NCI-H187 (cell line): ENCODE measurements at places on chromosomes 16 and 17.
A peak's percentile ranks its signal among the peaks of the same experiment; 100 is the strongest.

DNA sequence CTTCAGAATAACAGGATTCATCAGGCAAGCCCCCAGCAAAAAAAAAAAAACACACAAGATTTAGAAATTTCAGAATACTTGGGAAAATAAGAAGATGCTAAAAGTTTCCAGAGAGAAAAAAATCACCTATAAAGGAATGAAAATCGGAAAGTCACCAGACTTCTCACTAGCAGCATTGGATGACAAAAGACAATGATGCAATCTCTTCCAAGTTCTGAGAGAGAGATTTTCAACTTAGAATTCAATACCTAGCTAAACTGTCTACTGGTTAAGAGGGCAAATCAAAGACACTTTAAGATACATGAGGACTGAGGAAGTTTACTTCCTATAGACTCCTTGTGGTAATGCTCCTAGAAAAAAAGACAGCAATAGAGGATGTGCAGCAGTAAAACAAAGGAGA, 23.9 kb upstream of the TNS4 start:
- no peak for DNase-seq

- no peak for DNase-seq
Measured at GRCh38 chr16:26645614-26646013, 421.1 kb upstream of the C16orf82 start.

DNA sequence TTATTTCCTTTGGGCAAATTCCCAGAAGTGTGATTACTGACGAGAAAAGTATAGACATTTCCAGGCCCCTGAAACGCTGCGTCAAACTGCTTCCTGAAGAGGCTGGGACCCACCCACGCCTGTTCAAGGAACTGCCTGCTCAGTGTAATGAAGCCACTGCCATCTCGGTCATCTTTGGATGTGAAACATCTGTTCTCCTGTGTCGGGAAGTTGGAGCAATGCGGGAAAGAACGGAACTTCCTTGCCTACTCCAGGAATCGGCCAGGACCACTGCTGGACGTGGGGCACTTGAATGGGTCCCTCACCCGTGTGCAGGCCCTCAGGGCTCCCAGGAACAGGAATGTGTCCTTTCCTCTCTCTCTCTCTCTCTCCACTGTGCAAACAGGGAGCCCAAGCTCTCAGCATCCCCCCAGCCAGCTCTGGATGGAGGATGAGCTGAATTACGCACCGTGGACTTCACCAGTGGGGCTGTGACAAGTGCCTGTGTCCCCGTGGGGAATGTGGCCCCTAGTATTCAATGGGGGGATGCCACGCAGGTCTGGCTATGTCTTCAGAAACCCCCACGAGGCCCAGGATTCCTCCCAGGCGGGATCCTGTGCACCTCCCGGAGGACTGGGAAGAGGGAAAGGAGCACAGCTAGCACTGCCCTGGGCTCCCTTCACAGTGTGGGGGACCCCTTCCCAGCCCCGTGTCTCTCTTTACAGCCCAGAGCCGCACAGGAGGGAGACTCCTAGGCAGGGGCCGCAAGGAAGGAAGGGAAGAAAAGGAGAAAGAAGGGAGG, 18.3 kb upstream of the LITAF start:
- no peak for DNase-seq

DNA sequence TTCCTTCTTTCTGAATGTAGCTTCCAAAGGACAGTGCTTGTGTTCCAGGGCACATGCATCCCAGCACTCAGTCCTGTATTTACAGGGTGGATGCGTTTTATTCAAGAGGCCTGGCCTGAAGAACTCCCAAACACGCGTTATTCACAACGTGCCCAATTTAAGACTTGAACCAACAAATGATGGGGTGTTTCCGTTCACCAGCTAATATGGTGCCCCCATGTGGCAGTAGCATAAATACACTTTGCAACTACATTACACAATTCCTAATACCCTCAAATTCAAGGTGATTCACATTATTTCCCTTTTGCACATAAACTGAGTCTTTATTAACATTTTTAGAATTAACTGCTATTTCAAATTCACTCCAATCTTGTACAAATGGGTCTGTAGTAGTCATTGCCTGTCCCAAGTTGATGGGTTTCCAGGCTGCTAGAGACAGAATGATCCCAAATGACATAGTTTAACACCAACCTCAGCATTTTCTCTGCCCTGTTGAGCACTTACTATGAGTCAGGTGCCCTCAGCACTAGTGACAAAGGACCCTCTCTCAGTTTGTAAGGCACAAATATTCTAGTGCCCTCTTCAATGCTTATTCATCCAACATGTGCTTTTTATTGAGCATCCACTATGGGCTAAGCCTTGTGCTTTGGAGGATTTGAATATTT, 26.9 kb downstream of the HSD17B2 start:
- no peak for DNase-seq

GRCh38 chr17:66423056-66423955, 120.9 kb downstream of the PRKCA start:
- DNase-seq, result peak; percentile 24

DNA sequence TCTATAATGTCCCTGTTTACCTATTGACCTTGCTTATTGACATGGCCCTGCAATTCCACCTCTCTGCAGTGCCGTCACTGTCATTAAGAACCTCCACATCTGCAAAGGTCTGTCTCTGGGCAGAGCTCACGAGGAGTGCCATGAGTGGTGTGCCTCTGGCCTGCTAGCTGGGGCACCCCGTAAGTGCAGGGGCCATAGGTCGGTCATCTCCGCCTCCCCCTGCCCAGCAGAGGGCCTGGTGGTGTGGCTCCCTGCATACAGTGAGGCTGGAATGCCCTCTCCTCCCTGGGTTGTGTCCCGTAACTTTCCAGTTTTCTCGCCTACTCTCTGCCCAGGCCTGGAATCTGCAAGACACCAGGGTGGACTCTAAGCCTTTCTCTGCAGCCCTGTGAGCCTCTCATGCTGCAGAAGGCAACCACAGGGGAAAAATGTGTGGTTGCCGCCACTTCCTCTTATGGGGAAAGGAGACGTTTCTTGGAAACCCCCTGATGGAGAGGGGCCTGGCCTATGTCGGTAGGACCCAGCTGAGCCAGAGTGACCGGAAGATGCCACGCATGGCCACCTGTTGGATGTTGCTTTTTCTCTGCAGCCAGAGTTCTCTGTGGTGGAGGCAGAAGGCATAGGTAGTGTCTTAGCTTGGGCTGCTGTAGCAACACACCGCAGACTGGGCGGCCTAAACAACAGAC, 2.7 kb upstream of the SNX20 start:
- DNase-seq, result no peak

- DNase-seq, result peak; percentile 3
Measured at GRCh38 chr17:38584350-38584925, 21.3 kb downstream of the SRCIN1 start.

DNA sequence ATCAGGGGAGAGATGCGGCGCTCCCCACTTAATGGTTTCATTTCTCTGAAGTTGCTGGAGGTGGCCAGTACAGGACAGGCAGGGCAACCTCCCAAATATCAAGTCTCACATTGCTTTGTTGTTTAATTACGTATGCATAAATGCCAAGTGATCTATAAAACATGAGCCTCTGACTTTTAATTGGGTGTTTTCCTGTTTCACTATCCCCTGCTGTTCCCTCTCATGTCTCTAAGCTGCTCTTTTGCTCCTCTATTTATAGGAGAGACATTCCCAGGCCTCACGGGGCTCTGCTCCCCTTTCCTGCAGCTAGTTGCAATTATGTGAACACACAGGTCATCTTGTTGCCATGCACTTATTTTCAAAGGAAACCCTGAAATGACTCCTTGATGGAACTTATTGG, 1173.5 kb upstream of the GOT2 start:
- DNase-seq, result no peak

DNA sequence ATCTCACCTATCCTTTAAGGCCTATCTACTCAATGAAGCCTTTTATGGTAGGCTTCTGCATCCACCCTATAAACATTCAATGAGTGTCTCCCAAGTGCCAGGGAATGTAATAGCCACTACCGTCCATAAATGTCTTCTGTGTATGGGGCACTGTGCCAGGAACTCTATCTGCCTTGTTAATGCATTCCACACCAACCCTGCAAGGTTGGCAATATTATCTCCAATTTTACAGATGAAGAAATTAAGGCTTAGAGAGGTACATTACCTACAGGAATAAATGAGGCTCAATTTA, 20.0 kb downstream of the MAP3K14 start:
- no peak for DNase-seq

- no peak for DNase-seq
Measured at GRCh38 chr16:63890081-63890480, 1231.8 kb downstream of the CDH11 start.

GRCh38 chr17:7260651-7261378, 1.5 kb downstream of the CLDN7 start:
- DNase-seq, result no peak

GRCh38 chr17:73549841-73550430, 94.3 kb downstream of the SDK2 start:
- DNase-seq, result no peak

- no peak for DNase-seq
Measured at GRCh38 chr16:31250782-31251384, 8.9 kb upstream of the ITGAM start.

GRCh38 chr16:70258065-70258464, 6.3 kb upstream of the EXOSC6 start:
- DNase-seq, result no peak

DNA sequence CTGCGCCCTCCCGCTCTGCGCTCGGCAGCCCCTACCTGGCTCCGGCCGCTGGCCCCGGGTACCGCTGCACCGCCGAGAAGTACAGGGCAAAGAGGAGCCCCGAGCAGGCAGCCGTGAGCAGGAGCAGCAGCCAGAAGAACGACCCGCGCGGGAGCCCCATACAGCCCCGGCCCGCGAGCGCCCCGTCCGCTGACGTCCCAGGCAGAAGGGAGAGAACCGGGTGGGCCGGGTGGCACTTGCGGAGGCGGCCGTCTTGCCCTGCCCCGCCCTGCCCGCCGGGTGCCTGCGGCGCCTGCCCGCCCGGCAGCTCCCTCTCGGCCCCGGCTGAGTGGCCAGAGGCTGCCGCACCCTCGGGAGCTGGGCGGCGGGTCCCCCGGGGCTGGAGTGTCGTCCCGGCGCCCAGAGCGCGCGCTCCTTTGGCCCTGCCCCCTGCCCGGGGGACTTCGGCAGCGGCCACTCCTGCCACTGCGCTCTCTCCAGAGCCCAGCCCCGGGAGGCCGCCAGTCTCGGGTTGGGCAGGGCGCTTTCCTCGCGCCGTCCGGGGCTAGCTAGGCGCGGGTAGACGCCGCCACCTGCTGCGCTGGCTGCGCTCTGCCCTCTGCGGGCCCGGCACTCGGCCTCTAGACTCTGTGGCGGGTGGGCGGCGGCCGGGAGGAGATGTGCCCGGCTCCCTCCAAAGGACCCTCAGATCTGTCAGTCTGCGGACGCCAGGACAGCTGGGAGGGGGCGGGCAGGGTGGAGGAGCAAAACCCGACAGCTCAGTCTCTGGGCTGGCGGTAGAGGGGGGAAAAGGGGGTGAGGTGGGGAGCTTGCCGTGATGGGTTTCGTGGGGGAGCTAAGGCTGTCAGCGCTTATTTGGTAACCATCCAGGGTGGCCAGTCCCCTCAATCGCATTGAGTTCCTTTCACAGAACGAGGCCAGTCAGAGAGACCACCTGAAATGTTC, at the start of gene ST6GALNAC2:
Gene ST6GALNAC2 (minus strand): TSS at position 212 of the 945 bp plus-strand sequence. CDS start 52 bp downstream, at position 160.
- DNase-seq, result peak; percentile 68

- DNase-seq, result no peak
Measured at GRCh38 chr16:73432850-73433730, 385.2 kb upstream of the ZFHX3 start.

GRCh38 chr17:47990962-47991731, 20.2 kb downstream of the CDK5RAP3 start:
- no peak for DNase-seq

GRCh38 chr17:77924757-77925336, 33.7 kb upstream of the TNRC6C start:
- no peak for DNase-seq

- DNase-seq, result no peak
Measured at GRCh38 chr16:831571-832413, 31.3 kb upstream of the GNG13 start.

- no peak for DNase-seq
Measured at GRCh38 chr16:75860326-75861053, 134.2 kb upstream of the CPHXL start.
